ENCODE measurements at places on chromosomes 7 and 10. TPM values are rescaled to one million over a fixed set of nuclear protein-coding genes. Genes with fewer than 3 reads are reported as not detected.

The C7orf57 gene
- total RNA-seq, result 0.18 TPM

The TMEM176A gene
- not detected for total RNA-seq

The NEURL1 gene
- total RNA-seq, result 0.38 TPM

The BUD31 gene
- 155 TPM for total RNA-seq

The PON1 gene
- total RNA-seq, result 0.64 TPM

The CALCR gene
- not detected for total RNA-seq

The GLI3 gene
- total RNA-seq, result 0.08 TPM

The MYH16 gene
- total RNA-seq, result 0.32 TPM

The SUMF2 gene
- total RNA-seq, result 112 TPM
